Thoracic aorta (tissue), 2 donors: ENCODE measurements at places on chromosomes 6 and 20.

DNA sequence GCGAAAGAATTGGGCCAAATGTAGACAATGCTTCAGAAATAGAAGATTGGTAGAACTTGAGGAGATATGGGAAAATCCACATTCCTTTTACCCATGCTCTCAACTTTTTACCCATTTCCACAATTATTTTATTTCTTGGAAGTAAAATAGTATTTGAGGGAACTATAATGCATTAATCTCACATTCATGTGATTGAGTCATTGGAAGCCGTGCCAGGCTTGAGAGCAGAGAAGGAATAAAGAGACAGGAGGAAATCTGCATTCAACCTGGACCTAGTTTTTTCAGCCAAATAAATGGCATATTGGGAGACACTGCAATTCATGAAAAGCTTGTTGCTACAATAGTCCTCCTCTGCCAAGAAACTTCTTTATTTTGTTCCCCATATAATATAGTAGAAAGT, 2.8 kb upstream of the NUP153 start:
- DNase-seq = no peak

DNA sequence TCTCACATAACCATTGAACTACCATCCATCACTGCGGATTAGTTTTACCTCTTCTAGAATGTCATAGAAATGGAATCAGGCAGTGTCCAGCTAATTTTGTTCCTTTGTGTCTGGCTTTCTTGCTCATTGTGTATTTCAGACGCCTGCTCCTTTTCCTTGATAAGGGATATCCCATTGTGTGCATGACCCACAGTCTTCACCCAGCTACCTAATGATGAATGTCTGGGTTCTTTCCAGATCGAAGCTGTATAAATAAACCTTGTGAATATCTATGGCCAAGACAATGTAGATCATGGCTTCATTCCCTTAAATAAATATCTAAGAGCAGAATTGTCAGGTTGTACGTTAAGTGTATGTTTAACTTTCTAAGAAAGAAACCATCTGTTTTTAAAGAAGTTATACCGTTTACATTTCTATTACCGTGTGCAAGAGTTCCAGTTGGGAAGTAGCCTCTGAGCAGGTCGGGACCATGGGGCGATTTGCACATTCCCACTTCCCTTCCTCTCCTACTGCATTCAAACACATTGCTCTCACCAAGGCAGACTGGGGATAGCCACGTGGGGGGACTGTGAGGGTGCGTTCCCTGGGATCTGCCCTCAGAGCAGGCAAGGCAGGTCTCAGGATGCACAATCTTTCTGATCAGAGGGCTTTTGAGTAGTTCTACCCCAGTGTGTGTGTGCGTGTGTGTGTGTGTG, 13.1 kb downstream of the CD93 start:
- no peak for DNase-seq

DNA sequence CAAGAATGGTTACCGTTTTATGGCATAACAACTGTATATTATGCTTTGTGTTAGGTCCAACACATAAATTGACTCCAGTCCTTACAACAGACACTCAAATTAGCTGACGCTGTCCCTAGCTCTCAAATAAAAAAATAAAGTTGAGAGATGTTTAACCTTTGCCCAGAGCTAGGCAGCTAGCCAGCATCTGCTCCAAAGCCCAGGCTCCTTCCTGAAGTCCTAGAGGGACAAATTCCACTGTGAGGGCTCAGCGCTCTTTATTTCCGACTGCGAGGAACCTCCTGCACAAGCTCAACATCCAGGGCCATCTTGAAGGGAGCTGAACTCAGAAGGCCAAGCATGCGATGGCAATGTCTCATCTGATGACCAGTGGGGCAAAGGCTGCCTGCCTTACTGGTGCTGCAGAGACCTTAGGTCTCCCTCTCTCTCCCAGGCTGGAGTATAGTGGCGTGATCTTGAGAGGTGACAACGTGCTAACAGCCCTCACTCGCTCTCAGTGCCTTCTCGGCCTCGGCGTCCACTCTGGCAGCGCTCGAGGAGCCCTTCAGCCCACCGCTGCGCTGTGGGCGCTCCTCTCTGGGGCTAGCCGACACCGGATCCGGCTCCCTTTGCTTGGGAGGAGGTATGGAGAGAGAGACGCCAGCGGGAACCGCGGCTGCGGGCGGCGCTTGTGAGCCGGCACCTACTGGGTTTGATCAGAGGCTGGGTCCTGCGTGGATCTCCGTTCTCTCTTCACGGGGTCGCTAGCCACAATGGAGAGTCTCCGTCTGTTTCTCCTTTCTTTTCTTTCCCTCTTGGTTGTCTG, 24.7 kb upstream of the GFOD1 start:
- no peak for DNase-seq

DNA sequence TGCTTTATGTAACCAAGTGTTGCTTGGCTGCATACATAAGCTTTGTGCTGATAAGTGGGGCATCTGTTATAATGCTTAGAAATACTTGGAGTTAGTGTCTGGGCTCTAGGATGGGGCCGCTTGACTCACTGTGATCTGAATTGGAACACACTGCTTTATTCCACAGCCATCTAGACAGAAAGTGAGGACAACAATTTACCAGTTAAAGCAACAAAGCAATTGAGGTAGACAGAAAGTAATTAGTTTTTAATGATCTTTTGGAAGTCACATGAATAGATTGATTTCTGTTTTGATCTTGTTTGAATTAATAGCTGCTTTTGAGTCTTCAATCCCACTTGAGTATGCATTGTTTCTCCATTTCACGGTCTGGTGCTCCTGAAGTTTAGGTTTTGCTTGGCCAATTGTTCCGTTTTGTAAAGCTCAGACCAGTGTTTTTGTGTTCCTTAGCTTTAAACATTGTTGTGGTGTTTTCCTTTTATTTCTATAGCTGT, 157.5 kb downstream of the TRMT11 start:
- DNase-seq = no peak

GRCh38 chr6:135033238-135033637, 21.4 kb downstream of the HBS1L start:
- DNase-seq = no peak

DNA sequence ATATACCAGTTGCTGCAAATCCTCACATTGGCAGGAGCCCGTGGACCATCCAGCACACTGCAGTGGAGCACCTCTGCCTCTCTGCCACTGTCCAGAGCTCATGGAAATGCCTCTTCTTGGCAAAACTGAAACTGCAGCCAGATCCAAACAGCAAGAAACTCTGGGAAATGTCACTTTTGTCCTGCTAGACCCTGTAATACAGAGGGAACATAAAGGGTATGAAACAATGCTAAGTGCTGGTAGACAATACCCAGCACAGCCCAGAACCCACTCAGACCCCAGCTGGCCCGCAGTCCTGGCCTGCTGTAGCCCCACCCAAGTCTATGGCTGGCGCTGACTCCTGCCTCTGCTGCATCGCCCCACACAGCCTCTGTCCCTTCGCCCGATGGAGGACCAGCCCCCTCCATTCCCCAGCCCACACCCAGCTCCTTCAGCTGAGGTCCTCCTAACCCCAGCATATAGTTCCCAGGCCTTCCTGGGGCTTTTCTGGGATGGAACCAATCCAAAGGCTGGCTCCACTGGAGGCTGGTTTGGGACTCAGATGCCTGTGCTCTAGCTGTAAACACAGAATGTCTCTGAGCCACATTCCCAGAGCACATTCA, 242.5 kb downstream of the LRFN2 start:
- DNase-seq = no peak

- no peak for DNase-seq
Measured at GRCh38 chr6:83615025-83615999, 93.6 kb downstream of the SNAP91 start.

GRCh38 chr6:3977875-3978711, 100.8 kb downstream of the FAM217A start:
- DNase-seq = no peak

DNA sequence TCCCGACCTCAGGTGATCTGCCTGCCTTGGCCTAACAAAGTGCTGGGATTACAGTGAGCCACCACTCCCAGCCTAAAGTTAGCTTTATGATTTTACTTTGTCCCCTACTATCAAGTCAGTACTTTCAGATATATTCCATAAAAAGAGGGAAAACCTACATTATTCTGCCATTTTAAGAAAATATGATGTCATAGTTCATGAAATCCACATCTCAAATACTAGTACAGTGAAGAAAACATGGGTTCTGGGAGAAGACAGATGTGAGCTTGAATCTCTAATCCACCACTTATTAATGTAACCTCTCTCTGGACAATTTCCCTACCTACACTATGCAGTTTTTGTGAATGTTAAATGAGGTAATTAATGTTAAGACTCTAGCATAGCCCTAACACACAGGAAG, 74.5 kb downstream of the PDE10A start:
- DNase-seq = no peak

DNA sequence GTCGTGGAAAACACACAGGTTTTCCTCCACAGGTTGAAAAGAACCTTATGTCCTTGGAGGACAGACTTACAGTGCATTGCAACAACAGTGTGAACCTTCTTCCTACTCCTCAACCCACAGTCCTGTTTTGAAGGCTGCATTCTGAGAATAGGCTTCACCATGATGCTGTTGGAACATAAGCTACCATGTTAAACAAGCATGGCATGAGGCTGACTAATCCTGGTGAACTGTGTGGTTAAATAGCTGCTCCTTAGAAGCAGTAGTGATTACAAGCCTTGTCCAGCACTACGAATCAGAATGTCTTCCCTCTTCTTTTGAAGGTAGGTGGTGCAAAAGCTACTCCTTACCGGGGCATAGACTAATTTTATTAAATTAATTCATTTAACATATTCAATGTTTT, 368.5 kb upstream of the EPHA7 start:
- no peak for DNase-seq

GRCh38 chr20:8097307-8097706, 34.8 kb upstream of the PLCB1 start:
- no peak for DNase-seq

- peak; percentile 48 for DNase-seq
Measured at GRCh38 chr6:106979435-106979884, 4.9 kb upstream of the CD24 start.

GRCh38 chr6:134636186-134636799, 313.6 kb downstream of the ALDH8A1 start:
- no peak for DNase-seq

DNA sequence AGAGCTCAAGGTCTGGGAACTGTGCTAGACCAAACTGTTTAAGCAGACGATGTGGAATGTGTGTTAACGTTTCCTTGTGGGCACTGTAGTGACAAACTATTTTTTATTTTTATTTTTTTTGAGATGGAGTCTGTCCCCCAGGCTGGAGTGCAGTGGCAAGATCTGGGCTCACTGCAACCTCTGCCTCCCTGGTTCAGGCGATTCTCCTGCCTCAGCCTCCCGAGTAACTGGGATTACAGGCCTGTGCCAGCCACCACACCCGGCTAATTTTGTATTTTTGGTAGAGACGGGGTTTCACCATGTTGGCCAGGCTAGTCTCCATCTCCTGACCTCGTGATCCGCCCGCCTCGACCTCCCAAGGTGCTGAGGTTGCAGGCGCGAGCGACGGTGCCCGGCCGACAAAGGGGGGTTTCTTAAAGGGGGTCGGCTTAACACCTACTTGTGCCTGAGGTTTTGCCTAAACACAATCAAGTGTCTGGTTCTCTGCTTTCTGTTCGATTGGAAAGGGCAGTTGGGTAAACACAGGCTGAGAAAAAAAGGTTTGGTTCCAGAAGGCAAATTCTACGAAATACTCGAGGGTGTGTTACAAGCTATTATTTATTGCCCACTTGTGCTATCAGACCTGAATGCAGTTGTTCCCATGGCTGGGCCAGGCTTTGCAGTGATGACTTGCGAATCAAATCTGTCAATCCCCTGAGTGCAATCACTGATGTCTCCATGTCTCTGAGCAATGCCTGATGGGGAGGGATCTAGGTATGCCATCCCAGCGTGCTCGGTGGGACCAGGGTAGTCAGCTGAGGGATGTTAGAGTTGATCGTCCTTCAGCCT, 1.3 kb downstream of the NOP56 start:
- DNase-seq = no peak

- no peak for DNase-seq
Measured at GRCh38 chr6:11848852-11849731, 70.5 kb upstream of the ADTRP start.

GRCh38 chr6:139701003-139701402, 326.6 kb upstream of the CITED2 start:
- no peak for DNase-seq

DNA sequence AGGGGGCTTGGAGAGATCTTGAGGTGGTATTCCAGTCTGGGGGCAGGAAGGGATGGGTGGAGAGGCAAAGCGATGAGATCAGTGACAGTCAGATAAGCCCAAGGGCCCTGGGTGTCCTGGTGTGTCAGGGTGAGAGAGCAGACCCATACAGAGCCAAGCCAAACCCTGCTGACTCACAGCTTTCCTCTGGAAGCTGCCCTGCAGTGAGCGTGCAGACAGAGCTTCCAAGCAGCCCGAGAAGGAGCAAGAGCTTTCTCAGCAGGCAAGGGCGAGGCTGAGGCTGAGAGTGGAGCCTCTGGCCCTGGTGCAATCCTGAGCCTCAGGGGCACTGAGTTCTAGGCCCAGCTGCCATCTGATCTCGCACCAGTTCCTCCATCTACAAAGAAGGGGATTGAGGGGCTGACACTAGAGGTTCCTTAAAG, 91.1 kb upstream of the HIVEP1 start:
- DNase-seq = peak; percentile 33

- DNase-seq = no peak
Measured at GRCh38 chr6:158311626-158312025, 639 bp upstream of the TULP4 start.

- no peak for DNase-seq
Measured at GRCh38 chr6:37514837-37515236, 15.1 kb upstream of the CCDC167 start.

- no peak for DNase-seq
Measured at GRCh38 chr6:54194067-54194466, 82.8 kb downstream of the MLIP start.

DNA sequence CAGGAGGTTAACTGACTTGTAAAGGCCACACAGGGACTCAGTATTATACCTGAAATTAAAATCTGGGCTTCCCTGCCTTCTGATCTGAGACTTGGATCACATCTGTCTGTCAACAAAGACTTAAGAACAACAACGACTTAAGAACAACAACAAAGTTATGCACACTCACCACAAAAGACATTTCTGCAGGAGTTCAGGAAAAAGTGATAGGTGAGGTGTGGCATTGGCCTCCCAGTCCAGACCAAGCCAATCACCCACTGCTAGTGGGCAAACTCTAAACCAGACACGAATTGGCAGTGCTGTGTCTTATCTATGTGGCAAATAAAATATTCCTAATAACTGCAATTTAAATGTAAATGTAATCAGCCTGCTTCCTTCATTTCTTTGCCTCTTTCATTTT, 61.3 kb downstream of the PRDM1 start:
- DNase-seq = no peak

DNA sequence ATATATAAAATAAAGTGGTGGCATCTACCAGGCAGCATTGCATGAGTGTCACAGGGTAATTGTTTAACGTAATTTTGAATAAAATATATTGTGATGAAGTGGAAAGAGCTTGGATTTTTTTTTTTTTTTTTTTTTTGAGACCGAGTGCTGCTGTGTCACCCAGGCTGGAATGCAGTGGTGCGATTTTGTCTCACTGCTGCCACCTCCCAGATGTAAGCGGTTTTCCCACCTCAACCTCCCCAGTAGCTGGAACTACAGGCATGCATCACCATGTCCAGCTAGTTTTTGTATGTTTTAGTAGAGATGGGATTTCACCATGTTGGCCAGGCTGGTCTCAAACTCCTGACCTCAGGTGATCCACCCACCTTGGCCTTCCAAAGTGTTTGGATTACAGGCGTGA, 81.1 kb upstream of the SMIM8 start:
- DNase-seq = no peak

GRCh38 chr6:158764926-158765325, 54.2 kb downstream of the EZR start:
- DNase-seq = no peak

- DNase-seq = no peak
Measured at GRCh38 chr20:58435237-58435636, 46.2 kb downstream of the VAPB start.

- DNase-seq = no peak
Measured at GRCh38 chr6:170485159-170485558, 67.9 kb downstream of the PSMB1 start.
